ENCODE measurements at places on chromosomes 11 and 22.

GRCh38 chr11:128179039-128179438 lies 408.3 kb downstream of the ETS1 start:
- DNase-seq: no peak

DNA sequence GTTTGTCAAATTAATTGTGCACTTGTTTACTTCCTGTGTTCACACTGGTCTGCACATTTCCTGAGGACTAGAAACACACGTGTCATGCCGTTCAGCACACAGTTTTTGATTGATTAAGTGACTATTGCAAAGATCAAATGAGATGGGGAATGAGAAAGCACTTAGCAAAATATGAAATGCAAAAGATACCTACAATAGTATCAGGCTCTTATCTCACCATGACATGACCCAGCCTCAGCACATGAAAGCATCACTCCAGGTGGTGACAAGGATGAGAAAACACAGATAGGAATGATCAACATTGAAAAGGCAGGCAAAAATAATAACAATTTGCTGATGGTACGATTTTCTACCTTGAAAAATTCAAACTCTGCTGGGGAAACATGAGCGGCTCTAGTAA lies 42.1 kb upstream of the TP53I11 start:
- DNase-seq: no peak

DNA sequence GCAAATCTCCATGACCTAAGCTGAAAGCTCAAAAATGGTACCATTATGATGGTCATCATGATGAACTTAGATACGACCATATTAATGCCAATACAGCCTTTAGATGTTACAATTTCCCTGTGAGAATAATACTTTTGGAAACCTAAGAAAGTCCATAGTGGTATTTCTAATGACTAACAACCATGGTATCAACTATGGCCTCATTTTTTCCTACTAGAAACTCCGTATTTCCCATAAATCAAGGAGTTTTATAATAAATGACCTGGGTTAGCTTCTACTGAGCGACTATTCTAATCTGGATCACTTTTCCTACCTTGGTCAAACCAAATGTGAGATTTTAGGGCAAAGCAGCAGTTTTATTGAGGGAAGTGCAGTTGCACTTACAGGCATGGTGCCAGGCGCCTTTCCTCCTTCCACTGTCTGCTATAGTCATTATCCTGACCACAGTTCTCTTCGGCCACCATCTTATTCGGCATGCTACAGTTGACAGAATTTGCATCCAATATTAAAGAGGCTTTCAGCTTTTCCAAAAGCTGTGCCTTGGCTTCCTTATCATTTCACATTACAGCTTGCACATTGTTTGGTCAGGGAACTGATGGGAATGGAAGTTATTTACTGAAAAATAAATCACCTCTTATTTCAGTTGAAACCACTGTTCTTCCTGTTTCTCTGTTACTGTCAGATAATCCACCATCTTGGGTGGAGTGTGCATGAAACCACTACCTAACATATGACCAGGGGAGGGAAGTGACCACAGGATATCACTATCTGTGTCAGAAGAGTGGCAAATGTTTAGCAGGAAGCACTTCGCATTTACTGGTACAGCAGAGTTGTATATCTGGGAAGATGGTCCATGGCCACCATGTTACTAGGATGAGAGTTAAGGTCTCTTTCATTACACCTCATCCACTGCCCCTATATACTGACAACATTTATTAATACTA lies 74.5 kb upstream of the PICALM start:
- DNase-seq: no peak

GRCh38 chr11:75173336-75173735 lies 22.4 kb downstream of the SLCO2B1 start:
- DNase-seq: no peak

DNA sequence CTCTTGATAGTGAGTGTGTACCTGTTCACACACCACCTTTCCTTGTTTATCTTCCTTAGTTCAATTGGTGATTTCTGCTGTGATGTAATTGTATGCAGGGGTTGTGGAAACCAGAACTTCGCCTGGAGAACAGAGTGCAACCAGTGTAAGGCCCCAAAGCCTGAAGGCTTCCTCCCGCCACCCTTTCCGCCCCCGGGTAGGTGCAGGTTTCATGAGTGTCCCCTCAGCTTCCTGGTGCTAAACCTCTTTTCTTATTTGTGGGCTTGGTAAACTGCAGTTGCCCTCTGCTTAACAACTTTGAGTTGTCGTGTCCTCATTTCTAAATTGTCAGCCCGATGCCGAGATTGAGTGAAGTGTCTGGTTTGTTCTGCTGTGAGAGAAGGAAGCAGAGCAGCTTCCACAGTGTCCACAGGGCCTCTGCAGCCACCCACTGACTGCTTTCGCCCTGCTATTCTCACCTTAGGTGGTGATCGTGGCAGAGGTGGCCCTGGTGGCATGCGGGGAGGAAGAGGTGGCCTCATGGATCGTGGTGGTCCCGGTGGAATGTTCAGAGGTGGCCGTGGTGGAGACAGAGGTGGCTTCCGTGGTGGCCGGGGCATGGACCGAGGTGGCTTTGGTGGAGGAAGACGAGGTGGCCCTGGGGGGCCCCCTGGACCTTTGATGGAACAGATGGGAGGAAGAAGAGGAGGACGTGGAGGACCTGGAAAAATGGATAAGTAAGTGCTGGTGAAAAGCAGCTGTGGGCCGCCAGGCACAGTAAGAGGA lies 7.1 kb upstream of the GAS2L1 start:
- DNase-seq: no peak

DNA sequence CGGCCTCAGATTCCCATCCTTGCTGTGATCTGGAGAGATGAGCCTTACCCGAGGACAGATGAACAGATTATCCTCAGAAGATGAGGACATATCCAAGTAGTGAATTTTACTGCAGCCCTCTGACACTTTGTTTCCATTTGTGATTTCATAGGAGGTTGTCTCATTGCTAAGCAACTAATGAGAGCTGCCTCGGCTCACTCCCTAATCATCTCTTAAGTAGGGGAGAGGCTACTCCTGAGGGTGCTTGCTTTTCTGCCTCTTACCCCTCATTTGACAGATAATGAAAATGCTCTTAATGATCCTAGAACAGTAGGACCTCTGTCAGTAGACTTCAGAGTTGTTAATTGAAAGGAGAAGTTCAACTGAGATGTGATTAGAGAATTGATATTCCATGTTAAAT lies 150.9 kb downstream of the TBC1D22A start:
- no peak for DNase-seq

- no peak for DNase-seq
These were observed 116.2 kb downstream of the KIAA1671 start for GRCh38 chr22:25068707-25069106.

GRCh38 chr22:47486569-47487312 lies 724.3 kb downstream of the TBC1D22A start:
- no peak for DNase-seq

DNA sequence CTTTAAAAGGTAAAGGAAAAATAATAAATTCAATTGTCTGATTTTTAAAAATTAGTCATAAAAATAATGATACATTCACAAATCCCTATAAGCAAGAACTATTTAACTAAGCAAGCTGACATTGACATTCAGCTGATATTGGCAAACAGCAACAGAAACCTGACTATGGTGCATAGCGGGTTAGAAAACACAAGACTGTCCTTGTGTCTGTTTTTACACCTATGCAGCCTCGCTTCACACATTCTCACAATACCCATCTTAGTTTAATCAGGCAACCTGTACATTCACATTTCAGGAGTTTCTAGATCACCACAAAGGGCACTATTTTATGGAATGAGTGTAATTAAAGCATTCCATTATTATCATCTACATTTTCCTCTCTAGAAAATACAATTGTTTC lies 737.1 kb downstream of the KCNA4 start:
- DNase-seq: no peak

GRCh38 chr22:17858033-17858432 lies 83.8 kb upstream of the BID start:
- no peak for DNase-seq

GRCh38 chr11:118928101-118928869 lies 2.6 kb upstream of the BCL9L start:
- peak; percentile 94 for DNase-seq

DNA sequence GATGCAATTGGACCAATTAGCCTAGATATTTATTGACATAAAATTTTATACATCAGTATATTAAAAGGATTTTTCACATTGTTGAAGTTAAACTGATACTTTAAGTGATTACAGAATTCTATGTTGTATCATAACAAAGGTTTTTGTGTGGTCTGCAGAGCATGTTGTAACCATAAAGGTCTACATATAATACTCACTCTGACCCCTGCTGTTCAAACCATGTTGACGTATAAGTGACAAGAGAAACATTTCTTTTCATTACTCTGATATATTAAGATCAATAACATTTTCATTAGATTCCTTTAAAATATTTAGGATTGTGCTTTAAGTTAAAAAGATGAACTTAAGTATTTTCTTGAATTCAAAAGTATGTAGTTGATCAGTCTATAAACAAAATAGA lies 63.9 kb downstream of the GAS2 start:
- DNase-seq: no peak

DNA sequence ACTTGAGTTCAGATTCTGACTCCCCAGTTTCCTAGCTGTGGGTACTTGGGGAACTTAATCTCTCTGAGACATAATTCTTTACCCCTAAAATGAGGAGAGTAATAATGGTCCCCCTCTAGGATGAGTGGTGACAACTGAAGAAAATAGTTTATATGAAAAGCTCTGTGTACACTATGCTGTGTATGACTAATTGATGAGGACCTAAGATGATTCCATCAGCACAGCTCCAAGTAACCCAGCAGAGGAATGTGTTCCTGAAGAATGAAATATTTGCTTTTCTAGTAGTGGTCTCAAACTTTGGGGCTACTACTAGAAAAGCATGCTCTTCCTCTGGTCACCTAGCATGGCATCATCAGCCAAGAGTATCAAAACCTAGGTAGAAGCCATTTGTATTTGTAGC lies 217.3 kb upstream of the NARS2 start:
- DNase-seq: no peak

DNA sequence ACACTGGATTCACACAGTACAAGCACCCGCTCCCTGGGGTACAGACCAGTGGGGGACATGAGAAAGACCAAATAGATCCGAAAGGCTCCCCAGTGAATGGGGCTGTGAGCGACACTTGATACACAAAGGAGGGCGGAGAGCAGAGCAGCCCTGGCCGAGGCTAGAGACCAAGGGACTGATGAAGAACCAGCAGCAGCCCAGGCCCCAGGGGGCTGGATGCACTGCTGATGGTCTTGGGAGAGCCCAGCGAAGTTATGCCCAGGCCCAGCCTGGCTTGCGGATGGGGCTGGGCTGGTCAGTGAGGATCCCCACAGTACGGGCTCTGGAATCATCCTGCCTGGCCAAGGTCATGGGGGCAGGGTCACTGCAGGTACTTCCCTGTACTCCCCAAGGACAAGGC lies 23.2 kb downstream of the ARHGAP1 start:
- no peak for DNase-seq

DNA sequence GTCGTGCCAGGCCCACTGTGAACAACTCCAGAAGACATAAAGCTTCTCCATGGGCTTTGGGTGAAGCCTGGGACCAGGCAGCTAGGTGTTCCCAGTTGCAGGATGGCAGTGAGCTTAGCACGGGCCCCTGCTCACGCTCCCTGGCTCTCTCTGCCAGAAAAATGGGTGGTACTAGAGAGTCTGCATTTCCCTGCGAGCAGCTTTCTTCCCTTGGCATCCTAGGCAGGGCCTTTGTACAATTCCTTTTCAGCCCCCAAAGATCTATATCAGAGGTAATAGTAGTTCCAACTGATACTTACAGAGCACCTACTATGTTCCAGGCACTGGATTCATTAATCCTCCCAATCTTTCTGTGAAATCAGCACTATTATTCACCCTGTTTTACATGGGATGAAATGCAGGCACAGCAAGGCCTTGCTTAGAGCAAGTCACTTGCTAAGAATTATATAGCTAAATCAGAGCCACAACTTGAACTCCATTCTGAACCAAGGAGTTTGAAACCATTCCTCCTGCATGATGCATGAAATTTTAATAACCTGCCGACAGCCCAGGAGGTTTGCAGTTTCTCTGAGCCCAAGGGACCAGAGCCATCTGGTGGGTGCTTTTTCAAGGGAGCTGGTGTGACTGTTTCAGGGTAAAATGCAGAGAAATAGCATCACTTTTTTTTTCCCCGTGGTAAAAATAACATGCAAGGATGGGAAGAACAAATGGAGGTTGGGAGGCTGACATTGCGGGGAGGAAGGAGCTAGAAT lies 22.7 kb downstream of the NAV2 start:
- DNase-seq: no peak

DNA sequence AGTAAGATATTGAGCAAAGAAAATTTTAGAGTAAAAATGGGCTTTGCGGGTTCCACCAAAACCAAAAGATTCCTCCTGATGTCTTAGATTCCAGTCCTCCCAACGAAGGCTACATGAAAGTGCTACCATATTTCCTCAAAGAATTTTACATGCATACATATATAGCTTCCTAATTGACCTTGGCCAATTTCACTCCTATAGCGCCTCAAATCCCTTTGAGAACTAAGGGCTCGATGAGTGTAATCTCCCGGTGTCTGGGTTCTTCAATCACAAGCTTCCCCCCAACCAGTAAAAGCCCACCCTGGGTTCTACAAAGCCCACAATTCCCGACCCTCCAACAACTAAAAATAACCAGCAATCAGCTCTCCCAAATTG lies 1.2 kb downstream of the SIK3 start:
- no peak for DNase-seq

- DNase-seq: peak; percentile 50
These were observed 4.0 kb downstream of the TRIM6 start for GRCh38 chr11:5600374-5600851.

DNA sequence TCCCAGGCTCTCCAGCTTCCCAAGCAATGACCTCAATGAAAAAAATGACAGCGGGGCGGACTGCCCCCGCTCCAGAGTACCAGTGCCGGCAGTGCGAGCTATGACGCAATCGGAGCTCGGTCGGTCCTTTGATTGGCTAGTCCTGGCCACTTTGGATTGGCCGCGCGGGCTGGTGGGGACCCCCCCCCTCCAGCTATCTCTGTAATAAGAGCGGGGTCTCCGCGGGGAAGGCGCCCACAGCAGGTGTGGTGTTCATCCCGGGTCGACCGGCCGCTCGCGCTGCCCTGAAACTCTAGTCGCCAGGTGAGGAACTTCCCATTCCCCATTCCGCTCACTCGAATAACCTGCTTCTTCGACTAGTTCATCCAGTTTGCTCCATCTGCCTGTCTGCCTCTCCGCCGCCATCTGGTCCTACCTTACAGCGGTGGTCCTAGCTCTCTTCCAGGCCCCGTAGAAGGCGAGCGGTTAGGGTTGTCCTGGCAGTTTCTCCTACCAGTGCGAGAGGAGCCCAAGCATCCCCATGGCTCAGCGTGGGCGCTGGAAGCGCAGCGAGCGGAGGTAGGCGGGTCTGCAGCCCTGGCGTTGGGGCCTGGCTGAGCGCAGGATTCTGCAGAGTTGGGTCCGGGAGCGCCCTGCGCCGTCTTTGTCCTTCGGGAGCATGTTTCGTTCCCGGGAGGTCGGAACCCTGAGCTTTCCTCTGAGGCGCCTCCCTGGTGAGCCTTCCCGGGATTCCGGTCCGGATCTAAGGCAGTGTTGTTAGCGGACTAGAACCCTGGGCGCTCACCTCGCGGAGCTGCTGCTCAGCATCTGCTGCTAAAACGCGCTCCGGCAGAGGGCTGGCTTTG lies at the start of gene CALCB:
CALCB (plus strand) TSS at position 233 of the 845 bp plus-strand sequence. CDS start 1,126 bp downstream, outside the sequence.
- DNase-seq: no peak

Measured in heart right ventricle (tissue), 16 donors.